ENCODE measurements at places on chromosomes 6 and 20.

DNA sequence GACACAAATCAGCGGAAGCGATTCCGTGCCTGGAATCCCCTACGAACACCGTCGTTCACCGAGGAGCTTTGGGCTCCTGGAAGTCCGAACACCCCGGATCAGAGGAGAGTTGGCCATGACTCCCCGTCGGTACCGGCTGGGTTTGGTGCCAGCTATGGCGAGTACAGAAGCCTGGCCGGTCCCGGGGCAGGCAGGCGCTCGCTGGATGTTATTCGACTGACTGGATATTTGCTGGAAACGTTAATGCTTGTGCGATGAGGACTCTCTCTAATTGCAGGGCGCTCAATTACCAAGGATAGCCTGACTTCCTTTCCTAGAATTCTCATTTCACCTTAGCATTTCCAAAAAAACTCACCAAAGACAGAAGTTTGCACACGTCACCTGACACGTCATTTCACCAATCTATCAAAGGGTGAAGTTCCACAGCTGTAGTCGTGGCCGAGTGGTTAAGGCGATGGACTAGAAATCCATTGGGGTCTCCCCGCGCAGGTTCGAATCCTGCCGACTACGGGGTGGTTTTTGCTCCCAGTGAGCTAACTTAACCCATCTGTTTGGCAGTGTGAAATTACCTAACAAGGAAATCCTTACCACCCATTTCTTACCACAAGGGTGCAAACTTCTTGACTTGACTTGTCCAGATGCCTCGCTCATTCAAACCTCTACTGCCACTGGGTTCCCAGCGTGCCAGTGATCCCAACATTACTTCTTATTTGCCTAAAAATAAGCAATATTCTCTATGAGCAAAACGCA lies 22.7 kb upstream of the ZNF184 start:
- no peak for DNase-seq

GRCh38 chr6:11412616-11413015 lies 124.9 kb upstream of the TMEM170B start:
- no peak for DNase-seq

DNA sequence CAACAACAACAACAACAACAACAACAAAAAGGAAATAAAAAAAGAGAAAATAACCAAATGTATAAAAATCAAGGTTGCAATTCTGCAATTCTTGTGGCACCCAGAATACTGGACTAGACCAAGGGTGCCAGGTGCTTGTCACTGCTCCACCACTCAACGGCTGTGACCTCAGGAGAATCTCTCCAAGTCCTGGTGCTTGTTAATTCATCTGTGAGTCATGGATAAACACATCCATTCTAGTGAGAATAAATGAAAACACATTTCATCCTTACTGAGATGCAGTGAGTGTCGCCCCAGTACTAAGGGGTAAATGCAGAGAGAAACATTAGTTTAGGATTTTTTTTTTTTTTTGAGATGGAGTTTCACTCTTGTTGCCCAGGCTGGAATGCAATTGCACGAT lies 32.0 kb downstream of the HLA-C start:
- no peak for DNase-seq

DNA sequence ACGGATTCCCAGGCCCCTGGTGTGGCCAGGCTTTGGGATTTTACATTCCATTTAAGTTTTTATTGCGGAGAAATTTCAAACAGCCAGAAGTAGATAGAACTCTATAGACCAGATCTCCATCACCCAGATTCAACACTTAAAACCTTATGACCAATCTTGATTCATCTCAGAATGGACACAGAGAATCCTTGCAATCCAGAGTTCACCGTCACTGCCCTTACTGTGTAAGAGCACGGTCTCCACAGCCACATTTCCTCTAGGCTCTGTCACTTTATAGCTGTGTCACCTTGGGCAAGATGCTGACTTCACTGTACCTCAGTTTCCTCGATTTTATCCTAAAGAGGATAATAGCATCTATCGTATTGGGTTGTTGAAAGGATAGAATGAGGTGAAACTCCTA lies 979 bp downstream of the ZNF133 start:
- no peak for DNase-seq

DNA sequence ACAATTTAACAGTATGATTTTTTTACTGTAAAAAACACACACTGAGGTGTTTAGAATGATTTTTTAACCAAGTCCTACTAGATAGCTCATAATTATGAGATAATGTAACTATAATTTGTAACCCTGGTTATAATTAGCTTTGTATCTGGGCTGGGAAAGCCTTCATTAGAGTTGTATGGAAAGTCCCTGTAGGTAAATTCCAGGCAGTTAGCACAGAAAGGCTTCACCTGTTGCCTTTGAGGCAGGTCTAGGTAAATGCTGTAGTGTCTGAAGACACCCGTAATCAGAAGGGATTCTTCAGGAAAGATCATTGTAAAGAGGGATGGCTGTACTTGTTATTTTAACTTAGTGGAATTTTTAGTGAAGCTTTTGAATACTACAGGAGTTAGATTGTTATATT lies 1.9 kb downstream of the TMEM200A start:
- no peak for DNase-seq

DNA sequence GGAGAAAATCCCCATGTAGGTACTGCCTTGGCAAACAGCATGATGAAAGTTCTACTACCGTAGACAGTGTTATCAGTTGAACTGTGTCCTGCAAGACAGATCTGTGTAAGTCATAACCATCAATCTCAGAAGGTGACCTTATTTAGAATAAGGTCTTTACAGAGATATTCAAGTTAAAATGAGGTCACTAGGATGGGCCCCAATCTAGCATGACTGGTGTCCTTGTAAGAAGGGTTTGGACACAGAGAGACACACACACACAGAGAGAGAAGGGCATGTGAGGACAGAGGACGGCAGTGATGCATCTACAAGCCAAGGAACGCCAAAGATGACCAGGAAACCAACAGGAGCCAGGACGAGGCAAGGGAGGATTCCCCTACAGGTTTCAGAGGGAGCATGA lies 8.8 kb downstream of the TXNDC5 start:
- no peak for DNase-seq

DNA sequence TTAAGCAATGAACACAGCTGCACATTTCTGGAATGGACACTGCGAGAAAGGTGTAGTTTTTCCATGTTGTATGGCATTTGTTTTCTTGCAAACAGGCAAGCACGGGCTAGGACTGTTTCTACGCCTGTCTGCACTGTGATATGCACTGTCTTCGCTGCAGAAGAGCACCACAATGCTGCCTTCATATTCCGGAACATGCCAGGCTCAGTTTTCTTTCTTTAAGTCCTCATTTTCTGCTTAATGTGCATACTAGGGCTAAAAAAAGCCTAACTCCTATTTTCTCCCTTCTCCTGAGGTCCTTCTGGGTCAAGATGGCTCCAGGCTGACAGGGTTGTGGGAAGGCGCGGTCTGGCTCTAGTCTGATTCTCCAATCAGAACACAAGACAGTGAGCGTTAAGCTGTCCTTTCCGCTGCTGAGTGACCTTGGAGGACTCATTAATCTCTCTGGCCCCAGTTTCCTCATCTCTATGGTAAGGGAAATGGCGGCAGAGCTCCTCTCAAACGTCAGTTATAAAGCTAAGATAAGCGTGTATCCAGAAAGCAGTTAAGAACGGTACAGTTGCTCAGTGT lies 379.9 kb downstream of the C6orf118 start:
- DNase-seq, result no peak

Data from NCI-H187 (cell line).